ENCODE measurements at places on chromosomes 2 and 18.
A peak's percentile ranks its signal among the peaks of the same experiment; 100 is the strongest.

DNA sequence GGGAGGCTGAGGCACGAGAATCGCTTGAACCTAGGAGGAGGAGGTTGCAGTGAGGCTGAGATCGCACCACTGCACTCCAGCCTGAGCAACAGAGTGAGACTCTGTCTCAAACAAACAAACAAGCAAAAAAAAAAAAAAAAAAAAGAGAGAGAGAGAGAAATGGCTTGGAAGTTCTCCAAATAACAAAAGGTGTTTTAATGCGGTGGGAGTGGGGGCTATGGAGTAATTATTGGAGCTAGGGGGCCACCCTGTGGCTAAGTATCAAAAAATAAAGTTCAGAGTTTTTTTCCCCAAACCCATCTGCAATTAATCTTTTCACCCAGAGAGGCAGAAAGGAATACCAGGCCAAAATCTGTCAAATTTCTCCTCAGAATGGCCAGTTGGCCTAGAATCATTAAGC is 23.0 kb upstream of the CEP68 start:
- DNase-seq, result no peak

DNA sequence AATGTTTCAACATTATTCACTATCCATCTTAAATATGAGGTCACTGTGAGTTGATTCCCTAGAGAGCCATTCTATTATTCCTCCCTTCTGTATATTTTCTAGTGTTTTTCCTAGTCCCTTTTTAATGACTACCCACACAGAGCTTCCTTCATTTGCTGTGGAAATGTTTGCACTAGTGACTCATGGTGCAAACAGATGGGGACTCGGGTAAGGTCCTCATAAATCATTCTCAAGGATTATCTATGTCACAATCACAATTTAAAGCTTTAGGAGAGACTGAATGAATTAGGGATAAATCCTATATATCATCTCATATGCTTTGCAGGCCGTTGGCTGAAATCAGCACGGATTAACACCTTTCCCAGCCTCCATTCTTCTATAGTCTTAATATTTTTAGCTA is 159.6 kb downstream of the DCC start:
- no peak for DNase-seq

DNA sequence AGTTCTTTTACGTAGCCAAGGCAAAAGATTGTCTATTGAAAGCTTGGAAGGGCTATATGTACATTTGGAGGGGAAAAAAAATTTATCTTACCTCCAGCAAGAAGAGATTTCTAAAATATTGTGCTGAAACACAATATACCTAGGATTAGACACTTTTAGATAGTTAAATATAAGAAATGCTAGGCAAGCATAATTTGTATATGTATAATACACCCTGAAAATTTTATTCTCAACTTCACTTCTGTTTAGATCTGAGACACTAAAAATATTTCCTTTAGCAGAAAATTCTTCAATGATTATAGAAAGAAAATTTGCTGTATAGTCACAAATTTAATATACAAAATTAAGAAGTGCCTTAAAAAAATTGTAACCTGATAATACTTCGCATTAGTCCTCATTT is 42.6 kb downstream of the ITGAV start:
- no peak for DNase-seq

DNA sequence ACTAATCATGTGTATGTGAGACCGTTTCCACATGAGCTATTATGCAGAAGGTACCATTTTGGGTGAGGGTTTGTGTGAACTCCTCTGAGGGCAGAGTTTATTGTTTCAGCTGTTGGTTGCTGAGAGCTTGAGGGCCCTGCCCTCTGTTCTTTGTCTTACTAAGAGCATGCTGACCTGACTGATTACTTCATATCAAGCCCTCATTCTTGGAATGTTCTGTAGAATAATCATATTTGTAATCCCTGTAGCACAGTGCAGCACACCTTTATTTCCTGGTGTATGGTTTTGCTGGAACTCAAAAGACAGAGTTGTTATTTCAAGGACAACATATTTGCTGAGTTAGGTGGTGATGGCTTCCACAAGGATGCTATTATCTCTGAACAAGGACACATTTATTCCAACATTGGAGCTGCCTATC is 118.5 kb downstream of the GALNT3 start:
- no peak for DNase-seq

GRCh38 chr2:53498210-53498609 is 269.4 kb upstream of the CHAC2 start:
- DNase-seq, result no peak

- DNase-seq, result peak; percentile 88
Measured at GRCh38 chr2:127526132-127527000, at the start of gene IWS1. IWS1 (minus strand) TSS chr2:127526489; CDS start chr2:127526208, 281 bp downstream.

GRCh38 chr18:7537145-7537544 is 30.0 kb upstream of the PTPRM start:
- DNase-seq, result no peak

DNA sequence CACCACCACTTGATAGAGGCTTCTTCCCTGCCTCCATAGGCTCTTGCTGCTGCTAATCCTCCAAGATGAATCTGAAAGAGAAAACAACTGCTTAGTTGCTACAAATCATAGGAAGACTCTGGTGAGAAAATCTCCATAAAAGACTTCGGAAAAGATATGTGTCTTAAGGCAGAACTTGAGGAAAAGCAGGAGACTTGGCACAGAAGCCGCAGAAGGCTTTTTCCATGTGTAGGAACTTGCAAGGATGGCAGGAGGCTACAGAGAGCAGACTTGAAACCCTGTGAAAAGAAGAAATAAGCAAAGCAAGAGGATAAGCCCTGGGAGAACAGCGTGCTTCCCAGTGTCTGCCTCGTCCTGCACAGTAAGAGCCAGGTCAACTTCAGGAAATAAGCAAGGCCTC is 128.2 kb upstream of the NDUFV2 start:
- DNase-seq, result no peak

GRCh38 chr2:208175840-208176153 is 12.4 kb upstream of the CRYGA start:
- no peak for DNase-seq

GRCh38 chr2:23350041-23350791 is 34.8 kb upstream of the KLHL29 start:
- no peak for DNase-seq

DNA sequence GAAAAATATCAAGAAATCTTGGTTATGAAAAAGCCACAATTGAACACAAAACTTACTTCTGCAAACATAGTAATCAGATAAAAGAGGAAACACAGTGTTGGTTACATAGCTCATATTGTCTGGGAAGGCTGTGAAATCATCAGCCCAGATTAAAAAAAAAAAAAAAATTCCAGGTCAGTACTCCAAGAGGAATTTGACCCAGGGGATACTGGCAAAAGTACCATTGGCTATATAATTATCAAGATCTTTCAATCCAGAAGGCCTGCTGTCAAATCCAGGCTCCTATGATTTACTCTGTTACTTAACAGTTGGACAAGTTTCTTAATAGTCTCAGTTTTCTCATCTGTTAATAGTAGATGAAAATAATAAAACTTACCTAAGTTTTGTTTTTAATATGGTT is 12.9 kb upstream of the IKZF2 start:
- no peak for DNase-seq

Measured in omental fat pad (tissue), 4 donors.